ENCODE measurements at places on chromosomes 12 and 14. TPM values are rescaled to one million over a fixed set of nuclear protein-coding genes. Genes with fewer than 3 reads are reported as not detected.
A peak's percentile ranks its signal among the peaks of the same experiment; 100 is the strongest.

GRCh38 chr14:81801921-81802320 lies 268.3 kb upstream of the SEL1L start:
- no peak overlapping the region for H3K27ac ChIP-seq
- H3K4me1 ChIP-seq, result peaks cover 4% of the 10 kb centered on the region
- no peak overlapping the region for H3K4me3 ChIP-seq
- no peak for DNase-seq

- H3K27me3 ChIP-seq, result no peaks in the 10 kb centered on the region
- DNase-seq, result no peak
- H3K36me3 ChIP-seq, result no peaks in the 10 kb centered on the region
- no peaks in the 10 kb centered on the region for H3K4me1 ChIP-seq
- no peak overlapping the region for H3K4me3 ChIP-seq
Observed at GRCh38 chr14:54730156-54730961, 163.4 kb downstream of the SAMD4A start.

DNA sequence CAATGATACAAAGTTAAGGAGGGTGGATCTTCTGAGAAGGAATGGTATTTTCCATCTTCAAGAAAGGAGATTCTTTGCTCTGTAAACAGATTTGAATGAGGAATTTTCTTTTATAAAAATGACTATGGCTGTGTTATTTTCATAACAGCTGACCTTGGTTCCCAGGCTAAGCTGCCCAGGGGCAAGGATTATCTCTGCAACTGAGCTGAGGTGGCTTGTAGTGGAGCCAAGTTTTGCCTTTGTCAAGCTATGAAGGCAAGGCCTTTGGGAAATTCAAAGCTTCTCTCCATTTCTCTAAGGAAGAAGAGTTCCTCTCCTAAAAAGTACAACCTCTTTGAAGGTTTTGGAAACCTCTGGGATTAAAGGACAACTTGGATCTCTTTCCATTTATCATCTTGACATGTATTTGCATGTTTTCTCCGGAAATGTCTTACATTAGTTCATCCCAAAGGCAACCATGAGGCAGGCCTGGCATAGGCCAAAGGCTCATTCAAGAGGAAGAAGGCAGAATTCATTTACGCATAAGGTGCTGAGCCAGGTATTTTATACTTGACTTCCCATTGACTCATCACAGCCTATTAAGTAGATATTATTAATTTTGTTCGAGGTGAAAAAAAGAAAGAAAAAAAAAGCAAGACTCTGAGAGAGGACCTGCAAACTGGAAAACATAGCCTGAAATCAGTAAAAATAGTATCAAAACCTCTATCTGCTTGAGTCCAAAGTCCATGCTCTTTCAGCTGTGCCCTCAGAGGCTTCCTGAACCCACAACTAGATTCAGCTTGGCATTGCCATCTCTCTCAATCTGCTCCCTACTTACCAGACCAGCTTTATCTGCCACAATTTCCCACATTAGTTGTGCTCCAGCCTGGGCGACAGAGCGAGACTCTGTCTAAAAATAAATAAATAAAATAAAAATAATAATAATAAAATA lies 24.0 kb upstream of the CKAP4 start:
- DNase-seq, result peak; percentile 37
- H3K36me3 ChIP-seq, result no peaks in the 10 kb centered on the region
- H3K27me3 ChIP-seq, result no peaks in the 10 kb centered on the region
- no peak overlapping the region for H3K4me3 ChIP-seq
- H3K27ac ChIP-seq, result no peak overlapping the region

The SRSF9 gene
- total RNA-seq, result 86.0 TPM

The ADSS1 gene
- 4.0 TPM for total RNA-seq

GRCh38 chr12:52253391-52254179 lies 20.5 kb downstream of the KRT7 start:
- no peak overlapping the region for H3K4me3 ChIP-seq
- H3K36me3 ChIP-seq, result no peaks in the 10 kb centered on the region
- H3K27ac ChIP-seq, result no peak overlapping the region

The HEATR5A gene
- 24.1 TPM for total RNA-seq

- no peaks in the 10 kb centered on the region for H3K27me3 ChIP-seq
- H3K27ac ChIP-seq, result no peak overlapping the region
- no peak overlapping the region for H3K4me3 ChIP-seq
- no peaks in the 10 kb centered on the region for H3K36me3 ChIP-seq
- H3K4me1 ChIP-seq, result no peaks in the 10 kb centered on the region
- DNase-seq, result no peak
Observed at GRCh38 chr12:68963856-68964745, 31.1 kb upstream of the CPM start.

- no peaks in the 10 kb centered on the region for H3K4me1 ChIP-seq
- H3K27me3 ChIP-seq, result no peaks in the 10 kb centered on the region
- no peaks in the 10 kb centered on the region for H3K36me3 ChIP-seq
- H3K27ac ChIP-seq, result peak overlapping the region; percentile 98
Observed at GRCh38 chr12:89709995-89710872, 1.6 kb upstream of the ATP2B1 start.

- no peaks in the 10 kb centered on the region for H3K27me3 ChIP-seq
- DNase-seq, result no peak
- H3K4me1 ChIP-seq, result no peaks in the 10 kb centered on the region
- no peaks in the 10 kb centered on the region for H3K36me3 ChIP-seq
Observed at GRCh38 chr12:5170844-5171243, 127.2 kb downstream of the KCNA5 start.

DNA sequence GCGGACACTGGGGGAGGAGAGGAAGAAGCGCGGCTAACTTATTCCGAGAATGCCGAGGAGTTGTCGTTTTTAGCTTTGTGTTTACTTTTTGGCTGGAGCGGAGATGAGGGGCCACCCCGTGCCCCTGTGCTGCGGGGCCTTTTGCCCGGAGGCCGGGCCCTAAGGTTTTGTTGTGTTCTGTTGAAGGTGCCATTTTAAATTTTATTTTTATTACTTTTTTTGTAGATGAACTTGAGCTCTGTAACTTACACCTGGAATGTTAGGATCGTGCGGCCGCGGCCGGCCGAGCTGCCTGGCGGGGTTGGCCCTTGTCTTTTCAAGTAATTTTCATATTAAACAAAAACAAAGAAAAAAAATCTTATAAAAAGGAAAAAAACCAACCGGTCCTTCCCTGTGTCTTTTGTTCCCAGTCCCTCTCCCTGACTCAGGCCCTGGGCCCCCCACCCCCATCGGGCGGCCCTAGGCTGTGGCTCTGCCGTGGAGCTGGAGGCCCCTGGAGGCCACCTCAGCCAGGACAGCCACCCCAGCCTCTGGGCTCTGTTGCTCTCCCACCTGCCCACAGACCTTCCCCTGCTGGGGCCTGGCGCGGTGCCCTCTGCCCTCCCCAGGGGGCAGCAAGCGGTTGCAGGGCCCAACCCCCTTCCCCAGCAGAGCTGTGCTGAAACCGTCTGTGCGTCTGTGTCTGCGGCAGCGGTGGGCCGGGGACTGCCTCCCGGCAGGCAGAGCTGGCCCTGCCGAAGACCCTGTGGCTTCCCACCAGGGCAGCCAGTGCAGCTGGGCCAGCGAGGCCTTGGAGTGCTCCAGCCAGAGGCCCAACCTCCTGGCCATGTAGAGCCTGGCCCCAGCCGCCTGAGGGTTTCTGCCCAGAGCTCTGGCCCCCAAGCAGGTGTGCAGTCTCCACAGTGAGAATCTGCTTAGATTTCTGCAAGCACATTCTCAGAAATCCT lies 4.0 kb upstream of the CRIP2 start:
- H3K36me3 ChIP-seq, result no peaks in the 10 kb centered on the region
- DNase-seq, result no peak
- no peak overlapping the region for H3K27ac ChIP-seq
- H3K4me3 ChIP-seq, result no peak overlapping the region
- no peaks in the 10 kb centered on the region for H3K27me3 ChIP-seq

The FBLN5 gene
- 129 TPM for total RNA-seq

The CLEC1A gene
- 2.6 TPM for total RNA-seq

DNA sequence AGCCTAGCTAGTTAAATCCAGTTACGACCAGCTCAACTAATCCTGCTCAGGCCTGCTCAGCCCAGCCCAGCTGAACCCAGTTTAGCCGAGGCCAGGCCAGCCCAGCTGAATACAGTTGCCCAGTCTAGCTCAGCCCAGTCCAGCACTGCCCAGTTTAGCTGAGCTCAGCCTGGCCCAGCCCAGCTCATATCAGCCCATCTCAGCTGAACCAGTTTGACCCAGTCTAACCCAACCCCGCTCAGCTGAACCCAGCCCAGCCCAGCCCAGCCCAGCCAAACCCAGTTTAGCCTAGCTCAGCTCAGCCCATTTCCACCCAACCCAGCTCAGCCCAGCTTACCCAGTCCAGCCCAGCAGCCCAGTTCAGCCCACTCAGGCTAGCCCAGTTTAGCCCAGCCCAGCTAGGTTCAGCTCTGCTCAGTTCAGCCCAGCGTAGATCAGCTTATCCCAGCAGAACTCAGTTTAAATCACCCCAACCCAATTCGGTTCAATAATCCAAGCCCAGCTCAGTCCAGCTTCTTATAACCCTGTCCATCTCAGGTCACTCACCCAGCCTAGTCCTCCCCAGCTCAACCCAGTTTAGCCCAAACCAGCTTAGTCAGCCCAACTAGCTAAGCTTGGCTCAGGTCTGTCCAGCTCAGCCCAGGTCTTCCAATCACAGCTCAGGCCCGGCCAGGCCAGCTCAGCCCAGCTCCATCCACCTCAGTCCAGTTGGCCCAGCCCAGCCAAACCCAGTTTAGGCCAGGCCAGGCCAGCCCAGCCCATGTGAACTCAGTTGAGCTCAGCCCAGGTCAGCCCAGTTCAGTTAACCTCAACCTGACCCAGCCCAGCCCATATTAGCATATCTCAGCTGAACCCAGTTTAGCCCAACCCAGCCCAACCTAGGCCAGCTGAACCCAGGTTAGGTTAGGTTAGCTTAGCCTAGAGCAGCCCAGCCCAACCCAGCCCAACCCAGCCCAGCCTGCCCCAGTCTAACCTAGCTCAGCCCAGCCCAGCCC lies 76.7 kb downstream of the TMEM121 start:
- no peaks in the 10 kb centered on the region for H3K27me3 ChIP-seq
- H3K36me3 ChIP-seq, result no peaks in the 10 kb centered on the region
- no peaks in the 10 kb centered on the region for H3K4me1 ChIP-seq
- H3K4me3 ChIP-seq, result no peak overlapping the region

DNA sequence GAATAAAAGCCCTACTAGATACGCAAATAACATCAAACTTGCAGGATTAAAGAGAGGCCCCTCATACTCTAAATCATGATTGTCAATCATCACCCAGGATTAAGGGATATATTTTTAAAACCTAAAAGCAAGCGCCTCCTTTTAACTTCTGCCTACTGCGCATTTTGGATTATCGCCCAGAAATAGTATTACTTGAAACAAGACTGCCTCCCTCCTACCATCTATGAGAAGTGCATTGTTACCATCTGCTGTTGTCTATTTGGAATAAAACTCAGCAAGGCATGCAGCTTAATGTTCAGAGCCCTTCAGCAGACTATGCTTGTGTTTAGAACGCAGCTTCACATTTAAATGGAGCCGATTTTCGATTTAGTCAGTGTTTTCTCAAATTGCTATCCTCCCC lies 79.6 kb downstream of the EXOC5 start:
- no peaks in the 10 kb centered on the region for H3K36me3 ChIP-seq
- no peaks in the 10 kb centered on the region for H3K27me3 ChIP-seq
- no peak overlapping the region for H3K4me3 ChIP-seq
- H3K27ac ChIP-seq, result no peak overlapping the region
- no peak for DNase-seq
- H3K4me1 ChIP-seq, result no peaks in the 10 kb centered on the region

The CLEC1B gene
- total RNA-seq, result not detected

DNA sequence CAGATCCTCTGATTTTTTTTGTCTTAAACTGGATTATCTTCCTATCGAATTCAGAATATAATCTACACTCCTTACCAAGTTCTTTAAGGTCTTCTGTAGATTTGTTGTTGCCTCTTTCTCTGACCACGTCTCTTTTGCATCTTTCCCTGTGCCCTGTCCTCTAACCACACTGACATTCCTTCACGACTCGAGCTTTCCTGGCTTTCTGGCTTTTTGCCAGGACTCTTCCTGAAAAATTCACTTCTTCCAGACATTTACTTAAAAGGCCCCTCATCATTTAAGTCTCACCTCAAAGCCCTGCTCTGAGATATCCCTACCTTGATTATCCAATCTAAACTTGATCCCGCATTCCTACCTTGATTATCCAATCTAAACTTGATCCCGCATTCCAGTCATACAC lies 422.3 kb upstream of the DCN start:
- peaks cover 10% of the 10 kb centered on the region for H3K4me1 ChIP-seq
- no peaks in the 10 kb centered on the region for H3K36me3 ChIP-seq
- H3K4me3 ChIP-seq, result no peak overlapping the region
- H3K27ac ChIP-seq, result no peak overlapping the region

DNA sequence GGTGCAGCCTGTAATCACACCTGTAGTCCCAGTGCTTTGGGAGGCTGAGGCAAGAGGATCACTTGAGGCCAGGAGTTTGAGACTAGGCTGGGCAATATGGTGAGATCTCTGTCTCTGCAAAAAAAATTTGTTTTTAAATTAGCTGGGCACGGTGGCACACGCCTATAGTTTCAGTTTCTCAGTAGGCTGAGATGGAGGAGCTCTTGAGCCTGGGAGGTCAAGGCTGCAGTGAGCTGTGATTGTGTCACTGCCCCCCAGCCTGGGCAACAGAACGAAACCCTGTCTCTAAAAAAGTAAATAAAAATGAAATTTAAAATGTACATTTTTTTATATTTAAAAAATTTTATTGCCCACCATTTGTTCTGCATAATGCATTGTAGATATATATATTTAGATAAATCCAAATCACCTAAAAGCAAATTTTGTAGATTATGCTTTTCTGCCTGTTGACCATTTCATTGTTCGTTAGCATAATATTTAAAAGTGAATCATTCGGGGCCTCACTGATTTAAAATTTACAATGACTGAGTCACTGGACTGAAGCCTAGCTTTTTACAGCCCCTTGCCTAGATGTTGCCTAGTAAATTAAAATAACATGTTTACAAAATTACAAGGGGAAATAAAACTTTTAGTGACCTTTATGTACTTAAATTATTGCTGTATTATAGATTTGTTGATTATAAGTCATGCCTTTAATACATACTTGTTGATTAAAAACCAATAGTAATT lies 87.9 kb downstream of the USP15 start:
- H3K36me3 ChIP-seq, result no peaks in the 10 kb centered on the region
- H3K4me3 ChIP-seq, result no peak overlapping the region
- DNase-seq, result no peak
- H3K27ac ChIP-seq, result no peak overlapping the region
- no peaks in the 10 kb centered on the region for H3K4me1 ChIP-seq

The MYG1 gene
- total RNA-seq, result 25.7 TPM

DNA sequence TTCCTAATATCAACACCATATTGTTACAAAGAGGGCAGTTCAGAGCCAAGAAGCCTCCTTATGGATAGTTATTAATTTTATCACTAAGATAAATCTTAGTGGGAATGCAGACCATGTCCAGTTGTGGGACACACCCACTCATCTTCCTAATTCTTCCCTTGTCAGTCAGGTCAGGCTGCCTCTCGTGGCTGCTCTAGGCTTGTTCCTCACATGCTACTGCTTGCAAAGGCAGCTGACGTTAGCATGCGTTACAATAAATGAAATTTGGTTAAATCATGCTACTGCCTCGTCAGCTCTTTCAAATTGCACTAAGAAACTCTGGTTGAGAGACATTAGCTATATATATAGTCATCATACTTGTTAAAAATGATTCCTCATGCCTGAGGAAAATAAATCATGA lies 108.4 kb downstream of the CAND1 start:
- H3K36me3 ChIP-seq, result no peaks in the 10 kb centered on the region
- no peak overlapping the region for H3K4me3 ChIP-seq
- no peaks in the 10 kb centered on the region for H3K27me3 ChIP-seq
- H3K4me1 ChIP-seq, result no peaks in the 10 kb centered on the region
- no peak overlapping the region for H3K27ac ChIP-seq
